Psoas muscle (tissue), 8 donors: ENCODE measurements at places on chromosomes 1 and 21. TPM values are rescaled to one million over a fixed set of nuclear protein-coding genes. Genes with fewer than 3 reads are reported as not detected.

DNA sequence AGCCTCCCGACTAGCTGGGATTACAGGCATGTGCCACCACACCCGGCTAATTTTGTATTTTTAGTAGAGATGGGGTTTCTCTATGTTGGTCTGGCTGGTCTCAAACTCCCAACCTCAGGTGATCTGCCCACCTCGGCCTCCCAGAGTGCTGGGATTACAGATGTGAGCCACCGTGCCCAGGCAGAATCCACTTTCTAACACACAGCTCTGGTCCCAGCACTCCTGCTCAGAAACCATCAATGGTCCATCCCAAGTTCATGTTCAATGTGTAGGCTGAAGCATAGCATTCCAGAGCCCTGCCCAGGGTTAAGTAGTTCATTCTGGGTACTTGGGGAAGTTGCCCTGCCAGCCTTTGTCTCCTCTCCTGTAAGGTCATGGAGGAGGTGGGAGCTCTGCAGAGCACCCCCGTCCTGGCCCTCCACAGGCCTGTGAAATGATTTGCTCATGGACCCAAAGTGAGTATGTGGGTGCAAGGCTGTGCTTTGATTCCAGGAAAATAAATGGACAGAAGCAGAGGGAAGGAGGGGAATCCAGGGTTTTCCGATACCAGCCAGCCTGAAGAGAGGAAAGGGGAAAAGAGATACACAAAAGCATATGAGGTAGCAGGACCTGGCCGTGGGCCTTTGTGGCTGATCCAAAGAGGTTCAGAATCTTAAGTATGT, 55.2 kb downstream of the NENF start:
- no peak for DNase-seq

GRCh38 chr1:151729157-151729965, 8.0 kb downstream of the RIIAD1 start:
- DNase-seq = no peak

DNA sequence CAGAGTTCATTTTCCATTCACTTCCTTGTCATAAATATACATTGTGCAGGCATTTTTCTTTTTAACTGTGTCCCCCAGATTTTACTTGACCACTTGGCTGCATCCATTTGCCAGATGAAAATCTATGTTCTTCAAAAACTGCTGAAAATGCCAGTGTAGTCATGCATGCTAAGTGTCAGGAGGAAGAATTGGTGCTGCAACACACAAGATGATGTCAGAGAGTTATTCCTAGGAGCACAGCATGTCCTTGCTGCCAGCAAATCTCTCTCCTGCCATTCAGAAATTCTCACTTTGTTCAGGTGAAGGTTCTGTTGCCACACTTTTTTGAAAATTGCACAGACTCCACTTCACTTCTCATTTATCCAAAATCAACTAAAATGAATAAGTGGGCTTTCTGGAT, 106.4 kb upstream of the MAGI3 start:
- no peak for DNase-seq

GRCh38 chr1:55231745-55232144, 16.6 kb upstream of the USP24 start:
- DNase-seq = no peak

DNA sequence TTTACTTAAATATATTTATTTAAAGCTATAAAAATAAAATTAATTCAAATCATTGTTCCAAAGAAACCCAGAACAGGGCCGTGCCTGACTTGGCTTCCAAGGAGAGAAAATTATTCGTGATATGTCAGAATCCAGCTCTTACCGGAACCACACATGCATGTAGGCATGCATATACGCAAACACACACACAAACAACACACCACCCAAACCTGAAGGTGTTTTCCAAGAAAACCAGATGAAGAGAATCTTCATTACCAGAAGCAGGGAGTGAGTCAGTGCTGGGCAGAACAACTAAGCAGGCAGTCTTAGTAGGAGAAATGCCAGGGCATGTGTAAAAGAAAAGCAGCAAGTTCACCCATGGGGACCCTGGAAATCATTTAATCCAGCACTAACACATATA, 432.0 kb upstream of the BEND5 start:
- DNase-seq = no peak

GRCh38 chr1:117146575-117147340, 25.2 kb upstream of the TRIM45 start:
- no peak for DNase-seq

GRCh38 chr21:15472108-15473040, 257.4 kb upstream of the USP25 start:
- no peak for DNase-seq

DNA sequence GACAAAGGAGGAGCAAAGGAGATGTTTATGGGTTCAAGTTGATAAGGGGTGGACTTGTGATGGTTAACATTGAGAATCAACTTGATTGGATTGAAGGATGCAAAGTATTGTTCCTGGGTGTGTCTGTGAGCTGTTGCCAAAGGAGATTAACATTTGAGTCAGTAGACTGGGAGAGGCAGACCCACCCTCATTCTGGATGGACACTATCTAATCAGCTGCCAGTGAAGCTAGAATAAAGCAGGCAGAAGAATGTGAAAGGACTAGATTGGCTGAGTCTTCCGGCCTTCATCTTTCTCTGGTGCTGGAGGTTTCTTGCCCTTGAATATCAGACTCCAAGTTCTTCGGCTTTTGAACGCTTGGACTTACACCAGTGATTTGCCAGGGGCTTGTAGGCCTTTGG, 98.7 kb upstream of the DAB1 start:
- no peak for DNase-seq

- no peak for DNase-seq
These were observed 102.1 kb downstream of the RUNX1 start for GRCh38 chr21:34946916-34947534.

- DNase-seq = no peak
These were observed 53.2 kb upstream of the RAB4A start for GRCh38 chr1:229217716-229218115.

GRCh38 chr1:116258668-116259419, 114.2 kb upstream of the ATP1A1 start:
- DNase-seq = no peak

- no peak for DNase-seq
These were observed 329.8 kb upstream of the PKN2 start for GRCh38 chr1:88354256-88354655.

GRCh38 chr1:118042501-118042900, 113.0 kb downstream of the WDR3 start:
- no peak for DNase-seq

GRCh38 chr1:22111620-22112019, 31.3 kb downstream of the WNT4 start:
- no peak for DNase-seq

GRCh38 chr1:199510314-199510713, 517.2 kb upstream of the NR5A2 start:
- no peak for DNase-seq

INAVA gene
- not detected for total RNA-seq

HCRTR1 gene
- total RNA-seq = 0.18 TPM

FBXO2 gene
- total RNA-seq = 1.2 TPM

PPIAL4G gene
- total RNA-seq = not detected

ARV1 gene
- 7.9 TPM for total RNA-seq

KIF17 gene
- 1.1 TPM for total RNA-seq

APCS gene
- total RNA-seq = not detected

CCDC17 gene
- 1.3 TPM for total RNA-seq

SIM2 gene
- total RNA-seq = 3.0 TPM

SMG7 gene
- total RNA-seq = 28.2 TPM

LCK gene
- total RNA-seq = 0.77 TPM

COL24A1 gene
- total RNA-seq = 0.18 TPM
